ENCODE measurements at places on chromosomes 2 and 18.

DNA sequence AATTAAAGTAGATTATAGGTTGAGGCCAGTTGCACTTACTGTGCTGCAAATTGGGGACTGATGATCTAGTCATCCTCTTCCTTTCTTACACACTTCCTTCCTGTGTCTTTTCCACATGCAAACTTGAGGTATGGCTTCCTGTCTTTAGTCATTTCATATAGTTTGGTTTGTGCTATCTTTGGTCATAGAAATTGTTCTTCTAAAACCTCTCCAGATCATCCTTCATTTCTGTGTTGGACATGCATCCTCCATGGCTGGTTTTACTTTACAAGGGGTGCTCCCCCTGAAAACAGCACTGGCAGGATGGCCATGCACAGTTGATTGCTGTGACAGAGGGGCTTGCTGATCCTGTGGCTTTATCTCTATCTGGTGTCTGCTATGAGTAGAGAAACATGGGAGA is 36.5 kb downstream of the MGAT5 start:
- no peak for DNase-seq

DNA sequence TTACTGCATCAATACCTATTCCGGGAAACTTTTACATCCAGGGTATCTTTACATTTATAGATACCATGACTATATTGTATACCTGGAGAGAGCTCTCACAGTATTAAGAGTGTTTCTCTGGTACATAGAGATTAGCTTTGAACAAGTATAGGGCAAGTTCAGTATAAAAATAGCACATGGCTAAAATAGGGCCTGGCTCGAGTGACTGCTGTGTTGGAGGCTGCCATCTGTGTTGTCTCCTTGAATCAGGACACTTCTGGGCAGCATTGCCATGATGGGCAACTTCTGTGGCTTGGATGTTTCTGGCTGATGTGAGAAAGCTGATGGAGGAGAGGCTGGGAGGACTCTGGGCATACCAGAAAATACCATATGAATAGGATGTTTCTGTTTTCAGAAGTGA is 18.7 kb downstream of the ARHGAP28 start:
- no peak for DNase-seq

DNA sequence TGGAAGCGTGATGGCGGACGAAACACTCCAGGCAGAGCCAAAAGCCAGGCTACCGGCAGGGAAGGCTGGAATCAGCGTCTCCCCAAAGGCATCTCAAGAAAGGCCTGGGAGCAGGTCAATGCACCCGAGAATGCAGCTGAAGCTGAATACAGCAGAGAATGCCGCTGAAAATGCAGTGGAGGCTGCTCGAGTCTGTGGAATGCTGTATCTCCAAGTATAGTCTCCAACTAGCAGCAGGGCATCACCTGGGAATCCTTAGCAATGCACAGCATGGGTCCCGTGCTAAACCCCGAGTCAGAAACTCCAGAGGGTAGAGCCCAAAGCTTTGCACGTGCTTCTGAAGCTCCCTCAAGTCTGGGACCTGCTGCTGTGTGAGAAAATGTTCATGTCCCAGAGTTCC is 191.1 kb upstream of the ALKAL2 start:
- DNase-seq = no peak

- peak; percentile 1 for DNase-seq
Measured at GRCh38 chr2:166700079-166700478, 188.2 kb upstream of the XIRP2 start.

- DNase-seq = no peak
Measured at GRCh38 chr18:33937270-33937816, 287.4 kb downstream of the NOL4 start.

GRCh38 chr2:113277474-113278072 is 1.1 kb downstream of the PAX8 start:
- no peak for DNase-seq

Measured in foreskin melanocyte (primary cell).